ENCODE measurements at places on chromosomes 13 and 19.

- no peaks in the 10 kb centered on the region for H3K4me1 ChIP-seq
- DNase-seq: no peak
- no peaks in the 10 kb centered on the region for H3K36me3 ChIP-seq
Observed at GRCh38 chr13:21884299-21884909, 213.5 kb downstream of the FGF9 start.

GRCh38 chr13:99908140-99908803, 63.3 kb downstream of the ZIC5 start:
- H3K4me1 ChIP-seq: peaks cover 23% of the 10 kb centered on the region
- no peak overlapping the region for H3K27ac ChIP-seq
- no peak overlapping the region for H3K4me3 ChIP-seq
- peaks cover 2% of the 10 kb centered on the region for H3K36me3 ChIP-seq
- peaks cover 48% of the 10 kb centered on the region for H3K27me3 ChIP-seq
- no peak for DNase-seq

- DNase-seq: no peak
- H3K27ac ChIP-seq: no peak overlapping the region
- H3K4me3 ChIP-seq: no peak overlapping the region
- H3K36me3 ChIP-seq: peaks cover 13% of the 10 kb centered on the region
Observed at GRCh38 chr19:51568456-51568855, 2.6 kb upstream of the ZNF175 start.

- no peak overlapping the region for H3K4me3 ChIP-seq
- peaks cover 2% of the 10 kb centered on the region for H3K36me3 ChIP-seq
- H3K27ac ChIP-seq: no peak overlapping the region
- no peaks in the 10 kb centered on the region for H3K27me3 ChIP-seq
- peaks cover 4% of the 10 kb centered on the region for H3K4me1 ChIP-seq
- no peak for DNase-seq
Observed at GRCh38 chr13:73865027-73865426, 269.2 kb downstream of the KLF12 start.

- H3K36me3 ChIP-seq: peaks cover 32% of the 10 kb centered on the region
- no peak for DNase-seq
- no peaks in the 10 kb centered on the region for H3K27me3 ChIP-seq
- peaks cover 21% of the 10 kb centered on the region for H3K4me1 ChIP-seq
- peak overlapping the region; percentile 95 for H3K4me3 ChIP-seq
- peak overlapping the region; percentile 100 for H3K27ac ChIP-seq
Observed at GRCh38 chr19:47113850-47114651, 475 bp upstream of the ZC3H4 start.

DNA sequence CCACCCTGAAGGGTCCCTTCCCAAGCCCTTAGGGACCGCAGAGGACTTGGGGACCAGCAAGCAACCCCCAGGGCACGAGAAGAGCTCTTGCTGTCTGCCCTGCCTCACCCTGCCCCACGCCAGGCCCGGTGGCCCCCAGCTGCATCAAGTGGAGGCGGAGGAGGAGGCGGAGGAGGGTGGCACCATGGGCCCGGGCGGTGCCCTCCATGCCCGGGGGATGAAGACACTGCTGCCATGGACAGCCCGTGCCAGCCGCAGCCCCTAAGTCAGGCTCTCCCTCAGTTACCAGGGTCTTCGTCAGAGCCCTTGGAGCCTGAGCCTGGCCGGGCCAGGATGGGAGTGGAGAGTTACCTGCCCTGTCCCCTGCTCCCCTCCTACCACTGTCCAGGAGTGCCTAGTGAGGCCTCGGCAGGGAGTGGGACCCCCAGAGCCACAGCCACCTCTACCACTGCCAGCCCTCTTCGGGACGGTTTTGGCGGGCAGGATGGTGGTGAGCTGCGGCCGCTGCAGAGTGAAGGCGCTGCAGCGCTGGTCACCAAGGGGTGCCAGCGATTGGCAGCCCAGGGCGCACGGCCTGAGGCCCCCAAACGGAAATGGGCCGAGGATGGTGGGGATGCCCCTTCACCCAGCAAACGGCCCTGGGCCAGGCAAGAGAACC, 1.5 kb downstream of the EGLN2 start:
- peak overlapping the region; percentile 95 for H3K4me3 ChIP-seq
- H3K27ac ChIP-seq: peak overlapping the region; percentile 92
- no peaks in the 10 kb centered on the region for H3K27me3 ChIP-seq

DNA sequence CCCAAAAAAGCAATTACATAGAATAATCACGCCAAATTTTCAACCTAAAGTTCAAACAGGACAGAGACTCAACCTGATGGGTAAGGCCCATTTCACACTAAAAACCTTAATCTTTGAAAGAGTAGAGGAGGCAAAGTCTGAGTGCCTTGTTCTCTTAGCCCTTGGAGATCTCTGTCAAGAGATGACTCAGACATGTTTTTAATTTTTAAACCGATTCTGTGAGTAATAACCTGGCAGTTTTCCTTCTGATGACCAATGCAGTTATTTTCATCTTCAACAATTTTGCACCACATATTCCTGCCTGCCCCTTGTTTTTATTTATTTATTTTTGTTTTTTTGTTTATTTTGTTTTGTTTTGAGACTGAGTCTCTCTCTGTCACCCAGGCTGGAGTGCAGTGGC, 11.5 kb upstream of the TNFSF9 start:
- no peak for DNase-seq
- no peaks in the 10 kb centered on the region for H3K36me3 ChIP-seq
- H3K4me3 ChIP-seq: no peak overlapping the region
- H3K27me3 ChIP-seq: no peaks in the 10 kb centered on the region
- peaks cover 41% of the 10 kb centered on the region for H3K4me1 ChIP-seq

DNA sequence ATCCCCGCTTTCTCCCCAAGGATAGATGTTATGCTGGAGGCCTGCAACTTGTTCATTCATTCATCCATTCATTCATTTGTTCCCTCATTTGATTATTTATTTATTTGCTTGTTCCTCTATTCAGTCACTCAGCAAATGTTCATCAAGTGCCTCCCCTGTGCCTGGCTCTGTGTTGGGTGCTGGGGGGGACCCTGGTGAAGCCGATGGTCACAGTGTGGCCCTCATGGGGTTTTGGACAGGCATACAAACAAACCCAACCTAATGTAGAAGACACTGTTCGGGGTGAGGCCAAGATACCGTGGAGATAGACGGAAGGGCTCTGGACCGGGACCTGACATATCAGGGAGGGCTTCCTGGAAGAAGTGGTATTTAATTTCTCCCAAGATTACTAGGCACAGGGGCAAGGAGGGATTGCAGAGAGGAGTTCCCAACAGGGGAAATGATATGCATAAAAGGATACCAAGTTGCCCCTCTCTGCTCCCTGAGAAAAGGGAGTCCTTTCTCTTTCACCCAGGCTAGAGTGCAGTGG, 58.1 kb downstream of the ZNF536 start:
- no peaks in the 10 kb centered on the region for H3K36me3 ChIP-seq
- no peaks in the 10 kb centered on the region for H3K27me3 ChIP-seq
- H3K4me1 ChIP-seq: no peaks in the 10 kb centered on the region
- no peak for DNase-seq
- H3K27ac ChIP-seq: no peak overlapping the region
- no peak overlapping the region for H3K4me3 ChIP-seq

- no peak overlapping the region for H3K4me3 ChIP-seq
- H3K27me3 ChIP-seq: no peaks in the 10 kb centered on the region
Observed at GRCh38 chr13:104983601-104984000, 1551.9 kb downstream of the EFNB2 start.

DNA sequence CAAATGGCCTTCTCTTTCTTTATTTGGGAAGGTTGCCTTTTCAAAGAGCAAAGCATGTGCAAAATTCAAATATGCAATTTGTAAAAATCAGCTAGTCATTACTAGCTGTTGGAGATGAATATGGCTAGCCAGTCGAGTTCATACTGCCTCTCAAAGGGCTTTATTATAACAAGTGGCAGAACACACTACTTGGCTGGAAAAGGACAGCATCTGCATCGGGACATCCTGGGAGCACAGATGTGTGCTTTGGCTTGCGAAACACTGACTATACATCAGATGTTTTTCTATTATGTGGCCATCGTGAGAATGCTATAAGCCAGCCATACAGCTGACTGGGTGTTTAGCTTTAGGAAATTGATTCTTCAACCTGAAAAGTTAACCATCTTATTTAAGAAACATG, 424.2 kb downstream of the KCTD12 start:
- H3K4me3 ChIP-seq: no peak overlapping the region
- H3K36me3 ChIP-seq: no peaks in the 10 kb centered on the region
- peaks cover 6% of the 10 kb centered on the region for H3K27me3 ChIP-seq
- no peak for DNase-seq
- H3K4me1 ChIP-seq: no peaks in the 10 kb centered on the region

GRCh38 chr19:39765091-39766076, 13.3 kb upstream of the LEUTX start:
- H3K27ac ChIP-seq: no peak overlapping the region
- H3K36me3 ChIP-seq: no peaks in the 10 kb centered on the region
- DNase-seq: peak; percentile 46
- peaks cover 18% of the 10 kb centered on the region for H3K27me3 ChIP-seq
- H3K4me1 ChIP-seq: no peaks in the 10 kb centered on the region

GRCh38 chr13:80428349-80429096, 87.6 kb upstream of the SPRY2 start:
- no peaks in the 10 kb centered on the region for H3K27me3 ChIP-seq
- no peak overlapping the region for H3K4me3 ChIP-seq
- no peak overlapping the region for H3K27ac ChIP-seq
- H3K36me3 ChIP-seq: no peaks in the 10 kb centered on the region
- no peak for DNase-seq

- no peaks in the 10 kb centered on the region for H3K4me1 ChIP-seq
- no peak overlapping the region for H3K4me3 ChIP-seq
- H3K27me3 ChIP-seq: no peaks in the 10 kb centered on the region
- no peak for DNase-seq
Observed at GRCh38 chr13:25247360-25247759, 39.9 kb downstream of the MTMR6 start.

DNA sequence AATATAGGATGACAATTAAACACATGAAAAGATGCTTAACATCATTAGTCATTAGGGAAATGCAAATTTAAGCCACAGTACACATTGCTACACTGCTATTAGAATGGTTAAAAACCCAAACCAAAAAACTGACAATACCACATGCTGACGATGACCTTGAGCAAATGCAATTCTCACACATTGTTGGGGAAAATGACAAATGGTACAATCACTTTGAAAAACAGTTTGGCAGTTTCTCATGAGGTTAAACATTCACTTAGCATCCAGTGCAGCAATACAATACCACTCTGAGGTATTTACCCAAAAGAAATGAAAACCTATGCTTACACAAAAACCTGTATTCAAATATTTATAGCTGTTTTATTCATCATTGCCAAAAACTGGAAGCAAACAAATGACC, 11.3 kb downstream of the FLT3 start:
- H3K36me3 ChIP-seq: no peaks in the 10 kb centered on the region
- peaks cover 26% of the 10 kb centered on the region for H3K27me3 ChIP-seq
- H3K4me3 ChIP-seq: no peak overlapping the region
- H3K27ac ChIP-seq: no peak overlapping the region
- no peaks in the 10 kb centered on the region for H3K4me1 ChIP-seq

GRCh38 chr19:28700176-28700575, 512.8 kb downstream of the UQCRFS1 start:
- no peak overlapping the region for H3K4me3 ChIP-seq
- no peaks in the 10 kb centered on the region for H3K36me3 ChIP-seq
- DNase-seq: no peak

- H3K4me3 ChIP-seq: no peak overlapping the region
- DNase-seq: no peak
- no peaks in the 10 kb centered on the region for H3K27me3 ChIP-seq
- H3K4me1 ChIP-seq: no peaks in the 10 kb centered on the region
- no peak overlapping the region for H3K27ac ChIP-seq
- no peaks in the 10 kb centered on the region for H3K36me3 ChIP-seq
Observed at GRCh38 chr13:70275841-70276240, 167.6 kb upstream of the KLHL1 start.

DNA sequence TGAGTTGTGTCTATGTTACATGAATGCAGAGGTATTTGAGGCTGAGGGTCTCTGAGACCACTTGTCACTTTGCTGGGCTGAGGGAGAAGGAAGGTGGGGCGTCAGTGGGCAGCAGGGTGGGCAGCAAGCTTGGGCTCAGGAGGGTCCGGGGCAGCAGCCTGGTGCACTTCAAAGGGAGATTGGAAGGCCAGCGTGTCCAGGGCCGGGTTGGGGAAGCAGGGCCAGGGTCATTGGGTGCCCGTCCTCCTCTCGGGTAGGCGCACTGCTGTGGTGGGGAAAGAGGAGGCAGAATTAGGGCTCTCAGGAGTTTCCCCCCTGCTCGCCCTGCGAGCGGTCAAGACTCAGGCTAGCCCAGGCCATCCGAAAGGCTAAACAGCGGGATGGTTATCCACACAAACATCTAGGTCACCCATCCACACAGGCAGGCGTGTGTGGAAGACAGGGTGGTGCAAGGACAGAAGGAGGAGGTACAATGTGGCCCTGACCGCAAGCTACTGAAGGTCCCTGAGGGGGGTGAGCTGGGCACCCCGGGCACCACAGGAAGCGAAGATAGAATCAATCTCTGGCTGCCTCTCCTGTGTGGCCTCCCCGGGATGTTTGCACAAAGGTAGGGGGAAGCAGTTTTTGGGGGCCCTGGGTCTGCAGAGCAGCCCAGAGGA, 37.7 kb downstream of the MYO9B start:
- peak overlapping the region; percentile 43 for H3K27ac ChIP-seq
- H3K27me3 ChIP-seq: no peaks in the 10 kb centered on the region
- H3K4me1 ChIP-seq: peaks cover 61% of the 10 kb centered on the region
- no peak overlapping the region for H3K4me3 ChIP-seq
- H3K36me3 ChIP-seq: peaks cover 67% of the 10 kb centered on the region

DNA sequence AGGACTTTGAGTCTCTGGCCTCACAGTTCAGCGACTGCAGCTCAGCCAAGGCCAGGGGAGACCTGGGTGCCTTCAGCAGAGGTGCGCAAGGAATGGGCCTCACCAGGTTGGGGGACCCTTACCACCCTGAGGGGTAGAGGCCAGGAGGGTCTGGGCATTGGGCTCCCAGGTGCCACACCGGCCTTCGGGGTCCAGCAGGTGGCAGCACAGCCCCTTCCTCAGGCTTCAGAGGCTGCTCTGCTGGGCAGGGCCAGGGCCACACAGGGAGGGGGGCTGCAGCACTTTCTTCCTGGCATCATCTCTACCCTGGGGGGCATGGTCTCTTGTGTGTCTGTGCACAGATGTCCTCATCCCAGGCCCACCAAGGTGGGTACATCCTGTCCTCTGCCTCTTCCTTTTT, 12.9 kb downstream of the PIN1 start:
- H3K27me3 ChIP-seq: no peaks in the 10 kb centered on the region
- H3K4me1 ChIP-seq: peaks cover 21% of the 10 kb centered on the region
- H3K4me3 ChIP-seq: no peak overlapping the region
- peak; percentile 56 for DNase-seq
- no peak overlapping the region for H3K27ac ChIP-seq
- H3K36me3 ChIP-seq: peaks cover 29% of the 10 kb centered on the region

DNA sequence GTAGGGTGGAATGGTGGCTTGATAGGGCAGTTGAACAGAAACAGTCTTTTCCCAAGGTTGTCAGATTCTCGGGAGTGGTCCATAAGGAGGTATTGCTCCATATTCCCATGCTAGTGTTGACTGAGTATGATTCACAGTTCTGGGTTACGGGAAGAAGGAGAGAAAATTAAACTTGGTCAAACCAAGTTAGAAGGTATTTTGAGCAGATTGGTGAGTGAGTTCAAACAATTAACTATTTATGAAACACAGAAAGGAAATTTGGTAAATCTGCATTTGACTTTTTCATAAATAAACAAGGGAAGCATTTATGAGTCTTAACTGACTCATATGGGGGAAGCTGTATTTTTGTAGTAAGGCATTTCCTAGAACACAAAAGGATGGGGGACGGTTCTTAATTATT, 2419.4 kb downstream of the PCDH9 start:
- H3K27me3 ChIP-seq: no peaks in the 10 kb centered on the region
- H3K36me3 ChIP-seq: no peaks in the 10 kb centered on the region
- no peak for DNase-seq
- no peak overlapping the region for H3K4me3 ChIP-seq
- no peak overlapping the region for H3K27ac ChIP-seq

GRCh38 chr19:46875657-46876056, 14.9 kb downstream of the ARHGAP35 start:
- H3K36me3 ChIP-seq: no peaks in the 10 kb centered on the region
- H3K27ac ChIP-seq: no peak overlapping the region
- no peak overlapping the region for H3K4me3 ChIP-seq
- DNase-seq: no peak
- H3K4me1 ChIP-seq: peaks cover 5% of the 10 kb centered on the region
